ENCODE measurements at places on chromosomes 1 and 21. TPM values are rescaled to one million over a fixed set of nuclear protein-coding genes. Genes with fewer than 3 reads are reported as not detected.

GRCh38 chr1:17768651-17769241, 13.6 kb downstream of the ACTL8 start:
- DNase-seq = no peak

- no peak for DNase-seq
Observed at GRCh38 chr1:15941899-15942660, 33.8 kb downstream of the ZBTB17 start.

MMEL1 gene
- polyA plus RNA-seq = 3.2 TPM

- no peak for DNase-seq
Observed at GRCh38 chr21:35635261-35635660, 425.1 kb downstream of the SETD4 start.

DNA sequence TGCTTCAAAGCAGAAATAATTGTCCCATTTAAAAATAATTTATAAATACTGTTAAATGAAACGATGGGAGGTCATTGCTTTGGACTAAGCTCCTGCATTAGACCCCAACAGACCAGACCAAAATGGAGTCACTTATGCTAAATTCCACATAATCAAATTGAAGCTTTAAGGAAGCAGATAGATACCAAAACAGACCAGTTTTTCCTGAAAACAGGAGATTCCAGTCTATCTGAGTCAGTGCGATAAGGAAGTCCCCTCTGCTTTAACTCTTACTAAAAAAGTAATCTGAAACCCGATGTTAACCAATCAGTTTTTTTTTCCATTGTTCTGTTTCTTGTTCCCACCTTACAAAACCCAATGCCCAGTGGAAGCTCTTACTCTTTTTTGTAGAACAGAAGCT, 16.2 kb upstream of the DNASE2B start:
- DNase-seq = no peak

GRCh38 chr1:3603571-3604467, 7.5 kb downstream of the MEGF6 start:
- DNase-seq = no peak

DNA sequence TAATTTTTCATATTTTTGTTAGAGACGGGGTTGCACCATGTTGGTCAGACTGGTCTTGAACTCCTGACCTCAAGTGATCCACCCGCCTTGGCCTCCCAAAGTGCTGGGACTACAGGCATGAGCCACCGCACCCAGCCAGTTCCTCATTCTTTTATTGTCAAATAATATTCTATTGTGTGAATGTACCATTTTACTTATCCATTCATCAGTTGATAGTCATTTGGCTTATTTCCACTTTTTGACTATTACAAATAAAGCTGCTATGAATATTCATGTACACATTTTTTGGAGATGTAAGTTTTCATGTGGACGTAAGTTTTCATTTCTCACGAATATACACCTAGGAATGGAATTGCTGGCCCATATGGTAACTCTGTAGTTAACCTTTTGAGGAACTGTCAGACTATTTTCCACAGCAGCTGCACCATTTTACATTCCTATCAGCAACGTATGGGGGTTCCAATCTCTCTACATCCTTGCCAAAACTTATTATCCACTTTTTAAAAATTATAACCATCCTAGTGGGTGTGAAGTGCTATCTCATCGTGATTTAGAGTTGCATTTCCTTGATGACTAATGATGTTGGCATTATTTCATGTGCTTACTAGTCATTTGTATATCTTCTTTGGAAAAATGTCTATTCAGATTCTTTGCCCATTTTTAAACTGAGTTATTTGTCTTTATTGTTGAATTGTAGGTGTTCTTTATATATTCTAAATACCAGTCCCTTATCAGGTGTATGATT, 12.7 kb downstream of the PACC1 start:
- DNase-seq = no peak

DNA sequence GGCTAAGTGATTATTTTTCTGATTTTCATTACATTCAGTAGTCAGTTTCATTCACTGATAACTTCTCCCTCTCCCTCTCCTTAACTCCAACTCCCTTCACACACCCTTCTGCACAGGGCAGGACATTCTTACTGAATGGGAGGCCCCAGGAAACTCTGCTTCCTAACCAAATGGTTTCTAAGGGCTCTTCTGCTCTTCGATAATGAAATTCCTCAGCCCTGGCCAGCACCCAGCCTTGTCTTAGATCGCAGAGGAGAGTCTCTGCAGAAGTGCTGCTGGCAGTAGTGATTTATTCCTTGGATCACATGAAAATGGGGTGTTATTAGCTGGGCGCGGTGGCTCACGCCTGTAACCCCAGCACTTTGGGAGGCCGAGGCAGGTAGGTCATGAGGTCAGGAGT, 16.4 kb downstream of the PLEKHM2 start:
- no peak for DNase-seq

GRCh38 chr1:77342745-77343144, 60.9 kb downstream of the AK5 start:
- no peak for DNase-seq

Measured in renal pelvis (tissue), 12 donors.